ENCODE measurements at places on chromosomes 3 and 15. TPM values are rescaled to one million over a fixed set of nuclear protein-coding genes. Genes with fewer than 3 reads are reported as not detected.

Gene SH3GL3
- 2.6 TPM for total RNA-seq

DNA sequence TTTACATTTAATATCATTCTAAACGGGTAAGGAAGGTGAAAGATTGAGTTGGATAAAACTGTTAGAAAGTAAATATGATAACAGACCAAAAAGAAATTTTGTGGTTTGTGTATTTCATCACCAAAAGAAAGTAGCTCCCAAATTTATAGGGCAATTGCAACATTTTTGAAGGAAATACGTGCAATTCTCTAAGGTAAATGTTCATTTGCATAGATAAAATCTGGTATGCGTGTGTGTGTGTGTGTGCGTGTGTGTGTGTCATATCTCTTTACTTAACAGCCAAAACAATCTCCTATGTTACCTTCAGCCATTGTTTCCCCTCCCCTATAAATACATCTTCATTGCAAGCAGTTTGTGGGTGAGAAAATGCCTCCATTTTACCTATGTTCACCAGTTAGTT is 208.4 kb downstream of the TNIK start:
- H3K27me3 ChIP-seq, result no peaks in the 10 kb centered on the region
- no peak overlapping the region for H3K27ac ChIP-seq
- no peaks in the 10 kb centered on the region for H3K36me3 ChIP-seq
- no peaks in the 10 kb centered on the region for H3K4me1 ChIP-seq
- DNase-seq, result no peak

DNA sequence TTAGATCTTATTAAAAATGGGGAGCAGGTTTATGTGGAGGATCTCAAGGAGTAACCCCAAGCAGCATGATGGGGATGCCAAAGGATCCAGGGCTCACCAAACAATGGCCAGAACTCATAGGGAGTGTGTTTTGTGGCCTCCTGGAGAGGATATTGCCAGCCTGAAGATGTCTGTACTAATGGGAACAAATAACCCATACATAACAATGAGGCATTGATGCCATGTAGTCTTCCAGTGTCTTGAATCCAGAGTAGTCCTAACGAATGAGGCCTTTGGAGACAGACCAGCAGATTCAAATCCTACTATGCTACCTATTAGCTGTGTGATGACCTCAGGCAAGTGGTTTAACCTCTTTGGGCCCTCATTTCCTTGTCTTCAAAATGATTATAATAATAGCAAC is 45.0 kb upstream of the CMSS1 start:
- no peaks in the 10 kb centered on the region for H3K27me3 ChIP-seq
- H3K4me3 ChIP-seq, result no peak overlapping the region
- H3K27ac ChIP-seq, result no peak overlapping the region
- no peaks in the 10 kb centered on the region for H3K36me3 ChIP-seq
- DNase-seq, result no peak

DNA sequence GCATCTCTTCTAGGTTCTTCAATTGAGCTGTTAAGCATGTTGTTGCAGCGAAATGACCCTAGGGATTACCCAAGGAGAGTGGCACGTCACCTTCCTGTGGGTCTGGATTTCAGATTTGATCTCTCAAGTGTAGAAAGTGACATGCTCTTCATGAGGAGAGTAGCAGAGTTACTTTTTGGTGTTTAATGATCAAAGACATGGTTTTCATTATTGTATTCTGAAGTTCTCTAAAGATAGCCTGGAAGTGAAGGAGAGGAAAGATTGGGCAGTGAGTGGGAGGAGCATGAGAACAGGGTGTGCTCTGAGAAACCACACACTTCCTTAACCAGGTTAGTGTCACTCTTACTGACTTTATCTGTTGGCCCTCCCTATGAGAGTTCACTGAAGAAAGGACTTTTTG is 153.6 kb downstream of the AKAP13 start:
- H3K27me3 ChIP-seq, result no peaks in the 10 kb centered on the region
- no peak overlapping the region for H3K4me3 ChIP-seq
- no peak for DNase-seq
- H3K4me1 ChIP-seq, result peaks cover 57% of the 10 kb centered on the region

- no peak overlapping the region for H3K27ac ChIP-seq
- H3K27me3 ChIP-seq, result no peaks in the 10 kb centered on the region
- H3K4me3 ChIP-seq, result no peak overlapping the region
- H3K4me1 ChIP-seq, result no peaks in the 10 kb centered on the region
- DNase-seq, result no peak
- no peaks in the 10 kb centered on the region for H3K36me3 ChIP-seq
Measured at GRCh38 chr3:190826018-190826417, 36.5 kb downstream of the GMNC start.

Gene ALDH1A3
- 9.7 TPM for total RNA-seq

Gene FOXB1
- not detected for total RNA-seq

Gene RASL12
- 21.5 TPM for total RNA-seq

Gene TIPIN
- total RNA-seq, result 6.9 TPM

Gene IL5RA
- total RNA-seq, result 5.6 TPM

GRCh38 chr3:123089611-123090331 is 22.9 kb downstream of the PDIA5 start:
- no peak overlapping the region for H3K4me3 ChIP-seq
- peaks cover 25% of the 10 kb centered on the region for H3K36me3 ChIP-seq
- H3K27me3 ChIP-seq, result no peaks in the 10 kb centered on the region
- peak overlapping the region; percentile 28 for H3K27ac ChIP-seq

- no peak overlapping the region for H3K27ac ChIP-seq
- no peaks in the 10 kb centered on the region for H3K27me3 ChIP-seq
- no peak overlapping the region for H3K4me3 ChIP-seq
- no peaks in the 10 kb centered on the region for H3K4me1 ChIP-seq
- H3K36me3 ChIP-seq, result no peaks in the 10 kb centered on the region
Measured at GRCh38 chr3:141777957-141778813, 15.0 kb downstream of the GRK7 start.

- H3K36me3 ChIP-seq, result peaks cover 40% of the 10 kb centered on the region
- H3K4me1 ChIP-seq, result peaks cover 33% of the 10 kb centered on the region
- no peak for DNase-seq
- no peak overlapping the region for H3K27ac ChIP-seq
- no peak overlapping the region for H3K4me3 ChIP-seq
Measured at GRCh38 chr3:33425453-33425852, 14.8 kb downstream of the UBP1 start.

Gene CAMP
- 2.3 TPM for total RNA-seq

- H3K4me1 ChIP-seq, result no peaks in the 10 kb centered on the region
- no peak for DNase-seq
- H3K4me3 ChIP-seq, result no peak overlapping the region
- no peaks in the 10 kb centered on the region for H3K27me3 ChIP-seq
Measured at GRCh38 chr15:67512140-67512539, 8.8 kb upstream of the C15orf61 start.

DNA sequence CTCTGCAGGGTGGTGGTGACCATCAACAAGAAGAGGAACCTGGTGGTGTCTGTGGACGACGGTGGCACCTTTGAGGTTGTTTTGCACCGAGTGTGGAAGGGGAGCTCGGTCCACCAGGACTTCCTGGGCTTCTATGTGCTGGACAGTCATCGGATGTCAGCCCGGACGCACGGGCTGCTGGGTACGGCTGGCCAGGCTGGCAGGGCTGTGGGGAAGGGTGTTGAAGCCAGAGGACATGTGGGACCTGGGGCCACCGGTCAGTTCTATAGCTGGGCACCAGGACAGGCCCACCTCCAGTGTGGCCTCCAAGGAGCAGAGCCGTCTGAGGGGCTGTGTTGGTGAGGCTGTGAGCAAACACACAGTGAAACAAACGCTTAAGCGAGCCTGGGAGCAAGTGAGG is 3.9 kb upstream of the ITIH3 start:
- no peaks in the 10 kb centered on the region for H3K27me3 ChIP-seq
- no peak overlapping the region for H3K4me3 ChIP-seq
- H3K4me1 ChIP-seq, result no peaks in the 10 kb centered on the region
- H3K27ac ChIP-seq, result no peak overlapping the region
- H3K36me3 ChIP-seq, result no peaks in the 10 kb centered on the region
